ENCODE measurements at places on chromosomes 7 and 10.

DNA sequence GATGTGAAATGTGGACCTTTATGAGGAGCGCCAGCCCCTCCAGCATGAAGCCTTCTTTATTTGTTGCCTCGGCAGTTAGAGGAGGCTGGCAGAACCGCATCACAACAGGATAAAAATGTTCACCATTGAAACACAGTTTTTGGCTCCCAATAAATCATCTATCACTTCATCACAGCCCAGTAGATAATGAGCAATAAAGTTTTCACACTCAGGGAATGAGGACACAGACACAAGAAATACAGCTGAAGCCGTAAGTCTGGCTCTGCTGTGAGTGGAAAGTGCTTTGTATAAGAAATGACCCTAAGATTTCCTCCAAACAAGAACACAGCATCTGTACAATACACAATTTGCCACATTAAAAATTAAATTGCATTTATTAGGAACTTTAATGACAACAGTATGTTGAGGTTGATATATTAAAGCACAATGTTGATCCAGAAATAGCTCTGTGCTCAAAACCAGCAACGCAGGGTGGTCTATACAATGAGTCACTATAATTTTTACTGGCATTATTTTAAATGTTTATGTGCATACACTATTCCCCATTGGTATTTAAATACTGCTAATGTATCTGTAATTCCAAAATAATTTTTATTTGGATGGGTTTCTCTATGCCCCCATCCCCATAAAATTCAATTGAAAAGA is 301.8 kb upstream of the MGMT start:
- no peak for DNase-seq

GRCh38 chr7:51973939-51974338 is 657.3 kb upstream of the COBL start:
- peak; percentile 89 for DNase-seq

DNA sequence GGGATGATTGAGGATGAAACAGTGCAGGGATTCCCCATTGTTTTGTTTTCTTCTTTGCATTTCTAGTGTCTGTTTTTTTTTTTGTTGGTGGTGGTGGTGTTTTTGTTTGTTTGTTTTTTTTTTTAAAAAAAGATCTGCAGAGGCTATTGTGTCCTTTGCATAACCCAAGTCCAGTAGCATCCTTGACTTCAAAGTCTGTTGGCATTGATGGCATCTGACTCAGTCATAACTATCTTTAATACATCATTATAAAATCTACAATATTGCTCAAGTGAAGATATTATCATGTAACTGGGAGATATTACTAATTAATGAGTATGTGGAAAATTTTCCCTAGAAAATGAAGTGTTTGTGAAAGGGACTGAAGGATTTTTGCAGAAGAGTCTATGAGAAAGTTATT is 70.2 kb downstream of the KIAA1217 start:
- no peak for DNase-seq

DNA sequence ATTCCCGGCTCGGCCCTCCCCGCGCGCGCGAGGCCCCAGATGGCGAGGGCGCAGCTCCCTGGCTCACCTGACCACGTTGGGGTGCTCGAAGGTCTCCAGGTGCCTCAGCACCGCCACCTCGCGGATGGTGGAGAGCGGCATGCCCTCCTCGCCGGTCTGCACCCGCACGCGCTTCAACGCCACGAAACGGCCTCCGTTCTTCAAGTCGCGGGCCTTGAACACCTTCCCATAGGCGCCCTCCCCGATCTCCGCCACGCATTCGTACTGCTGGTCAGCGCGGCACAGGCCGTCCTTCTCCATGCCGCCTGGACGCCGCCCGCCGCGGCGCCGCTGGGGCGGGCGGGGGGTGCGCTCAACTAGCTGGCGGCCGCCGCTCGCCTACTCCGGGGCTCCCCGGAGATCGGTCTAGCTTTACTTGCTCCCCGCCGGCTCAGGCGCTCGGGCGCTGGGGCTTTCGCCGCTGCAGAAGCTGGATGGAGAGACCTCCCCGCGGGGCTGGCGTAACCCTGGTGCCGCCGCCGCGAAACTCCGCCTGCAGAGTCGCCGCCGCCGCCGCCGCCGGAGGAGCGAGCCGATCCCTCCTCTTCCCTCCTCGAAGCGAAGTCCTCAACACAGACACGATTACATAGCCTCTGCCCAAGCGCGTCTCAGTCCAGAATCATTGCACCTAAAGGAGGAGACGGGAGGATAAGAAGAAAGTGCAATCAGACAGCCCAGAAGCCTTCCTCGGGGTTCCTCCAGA is 3.2 kb downstream of the CDK6 start:
- DNase-seq: peak; percentile 100

- no peak for DNase-seq
Measured at GRCh38 chr7:79786187-79786586, 332.7 kb upstream of the MAGI2 start.

GRCh38 chr7:85693326-85693725 is 506.5 kb upstream of the SEMA3D start:
- no peak for DNase-seq

GRCh38 chr7:70634071-70634470 is 497.9 kb upstream of the GALNT17 start:
- DNase-seq: no peak

DNA sequence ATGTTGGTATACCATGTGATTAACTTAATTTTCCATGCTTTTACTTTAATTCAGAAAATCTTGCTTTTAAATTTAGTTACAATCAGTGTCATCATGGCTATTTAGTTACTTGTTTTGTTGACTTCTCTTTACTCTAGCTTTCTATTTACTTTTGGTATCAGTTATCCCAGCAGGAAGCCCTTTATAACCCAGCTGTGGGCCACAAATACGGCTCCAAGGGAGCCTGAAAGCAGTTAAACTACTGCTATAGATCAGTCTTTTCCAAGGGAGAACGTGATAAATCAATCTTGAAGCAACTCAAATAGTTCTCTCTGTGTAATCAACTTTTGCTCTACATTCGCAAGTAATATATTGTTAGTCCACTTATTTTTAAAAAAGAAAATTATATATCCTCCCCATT is 287.4 kb downstream of the CACNA2D1 start:
- DNase-seq: no peak

GRCh38 chr7:29239638-29240037 is 45.1 kb downstream of the CHN2 start:
- DNase-seq: peak; percentile 53

GRCh38 chr10:86062198-86062550 is 304.4 kb downstream of the GRID1 start:
- DNase-seq: no peak

- no peak for DNase-seq
Measured at GRCh38 chr7:151129960-151130591, 37.4 kb downstream of the GBX1 start.

DNA sequence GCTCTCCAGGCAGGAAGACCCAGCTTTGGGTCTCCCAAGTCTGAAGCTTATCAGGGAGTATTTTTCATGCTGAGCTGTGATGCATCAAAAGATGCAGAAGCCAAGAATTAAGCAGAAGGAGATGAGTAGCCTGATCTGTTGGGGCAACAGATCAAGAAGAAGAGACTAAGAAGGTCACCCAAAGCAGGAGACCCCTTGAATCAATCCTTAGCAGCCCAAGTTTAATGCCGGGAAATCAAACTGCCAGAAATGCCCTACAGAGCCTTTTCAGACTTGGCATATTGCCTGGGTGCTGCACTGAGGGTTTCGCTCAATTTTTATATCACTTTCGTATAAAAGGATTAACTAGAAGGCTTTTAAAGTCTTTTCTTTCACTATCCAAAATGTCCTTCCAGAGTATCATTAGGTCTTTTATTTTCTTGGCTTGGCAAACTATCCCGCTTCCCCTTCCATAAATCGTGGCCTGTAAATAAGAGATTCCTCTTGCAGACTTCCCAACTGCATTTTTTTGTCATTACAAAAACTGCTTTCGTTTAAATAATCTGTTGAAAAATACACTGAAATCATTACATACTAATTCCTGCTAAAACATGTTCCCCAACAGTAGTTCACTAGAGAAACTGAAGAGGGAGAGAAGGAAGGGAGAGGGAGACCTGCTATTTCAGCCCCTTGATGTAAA is 49.0 kb upstream of the STK17A start:
- DNase-seq: no peak

DNA sequence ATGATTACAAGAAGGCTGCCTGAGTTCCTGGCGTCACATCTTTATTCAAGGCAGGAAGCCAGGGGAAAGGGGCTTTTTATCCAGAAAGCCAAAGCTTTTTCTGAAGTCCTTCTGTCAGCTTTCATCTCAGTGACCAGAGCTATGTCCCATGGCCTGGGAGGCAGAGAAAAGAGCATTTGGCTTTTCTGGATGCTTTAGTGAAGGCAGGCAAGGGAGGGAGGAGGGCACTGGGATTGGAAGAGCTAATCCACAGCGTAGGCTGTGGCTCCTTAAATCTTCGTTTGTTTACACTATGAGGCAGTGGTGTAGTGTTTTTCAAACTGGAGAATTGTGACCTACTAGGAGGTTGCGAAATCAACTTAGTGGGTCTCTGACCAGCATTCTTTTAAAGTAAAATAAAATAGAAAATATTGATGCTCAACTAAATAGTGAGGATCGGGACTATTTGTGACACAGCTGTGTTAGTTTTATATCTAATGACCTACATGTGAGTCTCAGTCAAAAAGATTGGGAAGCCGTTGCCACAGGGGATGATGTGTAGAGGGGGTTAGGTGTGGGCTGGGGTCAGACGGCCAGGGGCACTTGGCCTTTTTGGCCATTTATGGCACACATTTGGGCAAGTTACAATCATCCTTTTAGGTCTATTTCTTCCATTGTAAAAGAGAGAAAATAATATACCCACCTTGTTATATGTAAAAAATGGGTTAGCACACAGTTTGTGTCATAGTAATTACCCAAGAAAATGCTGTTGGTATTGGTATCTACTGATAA is 14.1 kb downstream of the CRYGN start:
- no peak for DNase-seq

GRCh38 chr10:61130366-61130765 is 186.4 kb upstream of the RHOBTB1 start:
- no peak for DNase-seq

DNA sequence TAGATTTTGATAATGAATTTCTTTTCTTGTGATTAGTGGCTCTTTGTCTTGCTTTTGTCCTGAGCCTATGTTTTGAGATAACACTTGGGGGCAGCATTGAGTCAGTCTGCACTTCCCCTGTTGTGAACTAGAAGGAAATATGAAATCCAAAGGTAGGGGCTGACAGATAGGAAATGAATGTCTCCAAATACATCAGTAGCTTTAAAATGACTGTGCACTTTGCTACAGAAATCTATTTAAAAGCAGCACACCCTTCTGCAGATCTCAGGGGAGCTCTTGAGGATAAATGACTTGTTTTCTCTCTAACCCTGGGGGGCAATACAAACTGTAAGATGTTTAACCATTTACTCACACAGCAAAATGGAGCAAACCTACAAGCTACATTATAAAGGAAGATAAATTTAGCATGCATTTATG is 176.0 kb upstream of the MYO3A start:
- peak; percentile 70 for DNase-seq

DNA sequence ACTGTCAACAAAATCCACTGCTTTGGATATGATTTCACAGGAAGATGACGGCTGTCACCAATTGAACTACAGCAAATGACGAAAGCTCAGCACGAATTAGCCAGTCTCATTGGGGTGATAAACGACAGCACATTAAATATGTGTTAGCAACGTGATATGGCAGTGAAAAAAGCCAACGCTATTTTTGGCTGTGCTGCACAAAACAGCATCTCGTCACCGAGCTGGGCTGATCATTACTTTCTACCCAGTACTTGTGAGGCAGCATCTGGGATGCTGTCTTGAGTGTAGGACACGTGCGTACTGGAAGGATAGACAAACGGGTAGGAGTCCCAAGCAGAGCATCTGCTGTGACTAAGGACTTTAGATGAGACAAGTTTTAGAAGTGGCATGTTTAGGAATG is 138.3 kb downstream of the EXOC4 start:
- DNase-seq: no peak

GRCh38 chr7:22005151-22005550 is 59.5 kb upstream of the CDCA7L start:
- no peak for DNase-seq

DNA sequence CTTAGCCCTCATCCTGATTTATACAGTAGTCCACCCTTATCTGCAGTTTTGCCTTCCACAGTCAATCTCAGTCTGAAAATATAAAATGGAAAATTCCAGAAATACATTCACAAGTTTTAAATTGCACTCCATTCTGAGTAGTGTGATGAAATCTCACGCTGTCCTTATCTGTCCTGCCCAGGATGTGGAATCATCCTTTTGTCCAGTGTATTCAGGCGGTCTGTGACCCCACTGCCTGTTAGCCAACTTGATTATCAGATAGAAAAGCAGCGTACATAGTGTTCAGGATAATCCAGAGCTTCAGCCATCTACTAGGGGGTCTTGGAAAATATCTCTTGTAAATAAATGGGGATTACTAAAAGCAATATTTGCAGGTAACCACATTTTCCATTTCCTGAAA is 146.3 kb downstream of the MALRD1 start:
- DNase-seq: peak; percentile 49

DNA sequence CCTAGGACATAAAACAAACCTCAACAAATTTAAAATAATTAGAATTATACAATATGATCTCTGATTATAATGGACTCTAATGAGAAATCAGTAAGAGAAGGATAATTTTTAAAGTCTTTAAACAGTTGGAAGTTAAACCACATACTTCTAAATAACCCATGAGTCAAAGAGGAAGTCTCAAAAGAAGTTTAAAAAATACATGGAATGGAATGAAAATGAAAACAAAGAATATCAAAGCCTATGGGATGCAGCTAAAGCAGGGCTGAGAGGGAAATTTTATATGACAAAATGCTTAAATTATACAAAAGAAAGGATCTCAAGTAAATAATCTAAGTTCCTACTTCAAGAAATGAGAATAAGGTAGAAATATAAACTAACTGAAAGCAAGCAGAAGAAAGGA is 460.5 kb downstream of the RPS24 start:
- no peak for DNase-seq

- no peak for DNase-seq
Measured at GRCh38 chr10:126839094-126839761, 66.0 kb upstream of the DOCK1 start.

GRCh38 chr10:48336978-48337599 is 30.6 kb downstream of the MAPK8 start:
- no peak for DNase-seq

- no peak for DNase-seq
Measured at GRCh38 chr10:110169586-110169985, 37.8 kb upstream of the MXI1 start.

GRCh38 chr7:114789871-114790311 is 132.0 kb upstream of the MDFIC start:
- no peak for DNase-seq

- no peak for DNase-seq
Measured at GRCh38 chr10:77286531-77287508, 350.8 kb downstream of the KCNMA1 start.

DNA sequence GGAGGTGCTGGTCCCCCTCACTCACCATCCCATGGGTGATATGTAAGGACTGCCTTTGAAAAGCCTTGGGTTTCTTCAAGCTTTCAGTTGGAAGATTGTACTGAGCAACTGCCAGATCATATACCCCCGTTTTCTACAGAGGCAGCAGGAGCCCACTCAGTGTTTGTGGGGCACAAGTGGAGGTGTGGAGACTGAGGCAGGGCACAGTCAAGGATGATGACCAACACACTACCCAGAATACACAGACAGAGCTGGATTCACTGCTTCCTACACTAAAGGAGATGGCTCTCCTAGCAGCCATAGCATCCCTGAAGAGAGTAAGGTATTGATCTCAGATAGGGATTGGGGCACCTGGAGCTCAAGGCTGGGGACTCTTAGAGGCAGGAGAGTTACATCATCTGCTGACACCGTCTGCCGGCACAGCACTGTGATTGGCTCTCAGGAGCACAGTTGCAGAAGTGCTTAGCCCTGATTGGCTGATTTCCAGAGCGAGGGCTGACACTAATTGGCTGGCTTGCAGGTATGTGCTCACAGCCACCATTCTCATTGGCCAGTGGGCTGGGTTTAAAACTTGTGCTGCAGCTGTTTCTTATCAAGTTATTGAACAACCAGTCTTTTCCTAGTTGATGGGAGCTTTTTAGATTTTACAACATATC is 77.9 kb upstream of the PFKP start:
- DNase-seq: no peak
